NK-92 treated with Interleukin-12 subunit alpha and Interleukin-12 subunit beta, amount 100 ng/mL, for 24 hours (cell line): ENCODE measurements at places on chromosomes 12 and 14.

DNA sequence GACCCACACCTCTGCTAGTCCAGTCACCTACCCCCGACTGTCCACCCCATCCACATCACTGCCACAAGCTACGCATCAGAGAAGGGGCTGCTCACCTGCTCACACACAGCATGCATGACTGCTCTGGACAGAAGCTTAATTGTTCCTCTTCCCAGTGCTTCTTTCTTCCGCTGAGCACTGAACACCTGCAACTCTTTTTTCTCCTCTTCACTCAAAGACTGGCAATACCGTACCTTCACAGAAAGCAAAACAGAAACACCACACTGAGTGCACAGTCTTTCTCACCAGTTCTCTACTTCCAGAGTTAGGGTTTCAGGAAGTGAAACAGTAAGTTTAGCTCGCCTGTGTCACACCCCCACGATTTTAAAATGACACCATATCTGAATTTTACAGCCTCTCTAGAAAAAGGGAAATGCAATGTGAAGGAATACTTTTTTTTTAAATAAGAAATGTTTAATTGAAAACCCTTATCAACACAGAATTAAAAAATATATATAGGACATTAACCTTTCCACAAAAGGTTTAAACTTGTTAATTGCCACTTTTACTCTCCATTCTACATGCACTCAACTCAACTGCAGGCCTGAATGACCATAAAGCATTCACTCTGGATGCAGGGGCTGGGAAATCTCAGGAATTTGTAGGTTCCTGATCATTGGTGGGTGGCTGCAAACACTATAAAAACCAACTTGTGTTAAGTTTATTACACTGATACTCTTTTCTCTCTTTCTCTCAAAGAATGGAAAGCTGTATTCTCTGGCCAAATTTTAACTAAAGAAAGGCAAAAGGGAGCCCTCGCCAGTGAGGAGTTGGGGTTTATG is 120.0 kb downstream of the PRICKLE1 start:
- no peak for DNase-seq

- DNase-seq: no peak
Observed at GRCh38 chr12:18454330-18454729, 193.0 kb downstream of the PIK3C2G start.

DNA sequence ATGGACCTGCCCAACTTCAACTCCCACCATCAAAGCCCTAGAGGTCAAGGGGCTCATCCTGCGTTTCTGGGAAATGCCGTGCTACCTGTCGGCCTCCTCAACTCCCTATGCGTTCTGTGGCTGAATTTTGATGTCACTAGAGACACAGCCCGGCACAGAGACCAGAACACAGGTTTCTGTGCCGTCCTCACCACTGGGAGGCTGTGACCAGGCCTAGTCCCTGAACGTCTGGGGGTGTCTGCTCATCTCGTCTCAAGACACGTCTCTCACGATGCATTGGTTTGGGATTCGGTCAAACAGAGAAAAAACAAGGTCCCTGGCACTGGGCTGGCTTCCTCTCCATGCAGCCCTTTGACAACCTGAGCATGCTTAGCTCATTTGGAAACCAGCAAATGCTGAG is 33.5 kb downstream of the SLC15A4 start:
- no peak for DNase-seq

- no peak for DNase-seq
Observed at GRCh38 chr12:77469578-77470333, 360.9 kb upstream of the NAV3 start.

DNA sequence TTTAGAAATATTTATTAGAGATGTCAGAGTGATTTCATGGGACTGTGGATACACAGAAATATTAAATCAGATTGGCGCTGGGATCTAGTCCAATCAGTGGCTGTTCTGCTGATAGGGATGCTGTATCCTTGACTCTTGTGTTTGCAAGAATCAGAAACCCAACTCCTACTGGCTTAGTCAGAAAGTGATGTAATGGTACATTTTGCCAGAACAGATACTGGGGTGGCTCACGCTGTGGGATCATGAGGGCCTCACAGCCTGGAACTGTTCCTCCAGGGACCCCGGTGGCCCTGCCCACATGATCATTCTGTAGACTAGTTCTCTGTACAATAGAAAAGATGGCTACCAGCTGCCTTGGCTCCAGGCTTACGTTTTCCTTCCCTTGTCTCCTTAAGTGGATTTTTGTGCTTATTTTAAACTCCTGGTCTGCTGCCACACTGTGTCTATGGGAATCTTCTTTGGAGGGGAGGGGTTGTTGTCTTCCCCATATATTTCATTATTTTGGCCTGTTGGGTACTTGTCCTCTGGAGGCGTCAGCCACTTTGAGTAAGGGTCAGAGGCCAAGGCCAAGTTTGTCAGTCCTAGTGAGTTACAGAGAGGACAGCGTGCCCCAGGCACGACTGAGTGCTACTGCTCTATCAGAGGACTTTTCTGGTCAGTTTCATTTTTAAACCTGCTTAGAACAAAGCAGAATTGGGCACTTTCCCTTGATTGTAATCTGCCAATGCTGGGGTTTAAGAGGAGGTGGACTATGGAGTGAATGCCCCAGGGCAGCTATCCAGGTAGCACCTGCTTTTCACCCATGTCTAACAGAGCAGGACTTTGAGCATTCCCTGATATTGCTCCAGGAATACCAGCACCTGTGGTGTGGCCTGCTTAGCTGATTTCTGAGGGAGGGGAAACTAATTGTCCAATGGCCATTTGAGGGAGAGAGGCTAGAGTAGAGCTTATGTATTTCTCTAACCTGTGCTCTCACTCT is 164.3 kb downstream of the SLC5A8 start:
- no peak for DNase-seq

GRCh38 chr12:5018677-5019076 is 25.0 kb upstream of the KCNA5 start:
- no peak for DNase-seq

DNA sequence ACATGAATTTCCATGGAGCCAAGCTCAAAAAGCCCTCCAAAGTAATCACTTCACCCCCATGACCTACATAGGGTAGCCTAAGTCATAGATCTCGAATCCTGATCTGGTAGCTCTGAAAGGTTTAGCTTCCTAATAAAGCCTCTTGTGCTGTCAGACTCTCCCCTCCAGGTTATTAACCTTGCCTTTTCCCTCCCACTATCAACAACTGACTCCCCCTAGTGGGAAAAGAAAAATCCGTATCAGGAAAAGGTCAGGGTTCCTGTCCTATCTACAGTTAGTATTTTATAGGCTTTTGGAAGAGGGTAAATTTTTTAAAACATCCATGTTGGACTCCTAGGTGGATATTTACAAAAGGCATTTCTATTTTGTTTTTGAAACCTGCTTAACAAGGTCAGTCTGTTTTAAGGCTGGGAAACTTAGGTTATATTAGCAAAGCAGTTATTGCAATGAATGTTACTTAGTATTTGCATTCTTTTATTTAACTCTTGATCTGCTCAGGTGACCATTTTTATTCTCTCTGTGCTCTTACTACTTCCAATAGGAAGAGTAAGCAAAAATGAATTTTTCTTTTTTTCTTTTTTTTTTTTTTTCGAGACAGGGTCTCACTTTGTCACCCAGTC is 8.0 kb downstream of the YY1 start:
- DNase-seq: no peak

DNA sequence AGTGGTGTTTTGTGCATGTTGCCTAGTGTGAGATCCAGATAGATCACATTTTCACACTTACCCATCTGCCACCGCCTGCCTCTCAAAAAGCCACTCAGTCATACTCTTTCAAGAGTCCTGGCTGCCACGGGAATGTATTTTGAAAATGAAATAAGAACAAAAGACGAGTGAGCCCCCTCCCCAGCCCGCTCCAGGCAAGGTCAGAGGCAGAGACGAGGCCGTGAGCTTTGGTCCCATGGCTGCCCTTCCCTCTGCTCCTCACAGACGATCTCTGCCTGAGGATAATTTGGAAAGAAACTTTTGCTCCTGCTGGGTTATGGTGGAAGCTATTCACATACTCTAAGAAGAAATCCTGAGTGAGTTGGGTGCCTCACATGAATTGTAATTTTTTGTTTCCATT is 924.3 kb downstream of the BCL11B start:
- DNase-seq: no peak

DNA sequence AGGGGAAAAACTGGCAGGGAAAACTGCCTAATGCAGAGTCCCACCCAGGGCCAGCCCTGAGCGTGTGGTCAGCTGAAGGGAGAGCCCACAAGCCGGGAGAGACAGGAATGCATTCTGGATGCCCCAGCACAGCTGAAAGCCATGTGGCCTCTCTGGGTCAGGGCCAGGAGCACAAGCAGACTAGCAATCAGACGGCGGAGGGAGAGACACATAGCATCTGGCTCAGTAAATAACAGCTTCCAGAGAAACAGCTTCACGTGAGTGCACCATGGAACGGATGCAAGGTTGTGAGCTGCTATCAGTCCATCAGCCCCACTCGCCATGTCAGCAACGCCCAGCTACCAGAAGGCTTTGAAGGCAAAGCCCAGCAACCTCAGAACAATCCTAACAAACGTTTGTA is 28.2 kb upstream of the TMEM106C start:
- no peak for DNase-seq

GRCh38 chr14:22836301-22837113 is at the start of gene MMP14:
Gene MMP14, plus strand, starts transcription at chr14:22836585. Its CDS starts 233 bp downstream, at chr14:22836818.
- DNase-seq: no peak

DNA sequence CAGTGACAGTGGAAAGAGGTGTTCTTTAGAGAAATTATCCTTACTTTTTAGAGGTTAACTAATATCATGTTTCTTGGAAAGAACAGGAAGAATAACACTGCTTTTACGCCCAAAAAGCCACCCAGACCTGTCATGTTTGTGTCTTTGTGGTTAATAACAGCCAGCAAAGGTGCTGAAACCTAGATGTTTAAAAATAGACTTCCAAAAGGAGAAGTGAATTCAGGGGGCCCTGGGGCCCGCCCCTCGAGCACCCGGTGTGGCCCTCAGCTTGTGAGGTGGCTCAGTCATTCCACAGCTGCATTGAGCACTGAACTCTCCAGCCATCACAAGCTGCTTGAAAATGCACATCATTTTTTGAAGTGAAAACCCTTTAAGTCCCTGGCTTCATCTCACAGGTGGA is 20.8 kb upstream of the AMN start:
- peak; percentile 36 for DNase-seq

DNA sequence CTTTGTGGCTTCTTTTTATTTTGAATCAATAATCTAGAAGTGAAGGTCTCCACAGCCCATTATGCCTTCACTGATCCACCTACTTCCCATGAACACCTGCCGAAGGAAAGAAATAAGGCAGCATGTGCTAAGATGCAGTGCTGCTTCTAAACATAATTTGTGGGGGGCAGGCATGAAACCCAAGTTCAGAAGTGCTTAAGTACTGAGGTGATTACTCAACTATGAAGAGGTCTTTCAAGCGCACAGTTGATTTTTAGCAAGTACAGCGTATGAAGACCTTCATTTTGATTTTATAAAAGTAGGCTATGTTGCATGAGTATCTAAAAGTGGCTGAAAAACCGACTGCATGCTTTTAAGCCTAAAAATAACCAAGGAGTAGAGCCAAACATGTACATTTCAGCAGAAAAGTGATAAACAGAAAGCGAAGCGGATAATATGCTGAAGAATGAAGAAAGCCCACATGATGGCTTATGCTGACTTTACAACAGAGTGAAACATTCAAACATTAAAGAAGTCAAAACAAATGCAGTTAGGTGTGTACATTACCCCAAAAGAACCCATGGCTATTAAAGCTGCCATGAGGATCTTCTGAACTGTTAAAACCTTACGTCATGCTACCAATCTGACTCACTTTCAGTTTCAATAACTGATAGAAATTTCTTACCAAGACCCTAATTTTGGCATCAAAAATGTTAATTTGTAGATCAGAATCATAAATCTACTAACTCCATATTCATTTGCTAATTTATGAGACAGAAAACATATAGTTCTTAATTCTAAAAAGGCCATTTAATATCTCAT is 29.3 kb downstream of the KICS2 start:
- no peak for DNase-seq

DNA sequence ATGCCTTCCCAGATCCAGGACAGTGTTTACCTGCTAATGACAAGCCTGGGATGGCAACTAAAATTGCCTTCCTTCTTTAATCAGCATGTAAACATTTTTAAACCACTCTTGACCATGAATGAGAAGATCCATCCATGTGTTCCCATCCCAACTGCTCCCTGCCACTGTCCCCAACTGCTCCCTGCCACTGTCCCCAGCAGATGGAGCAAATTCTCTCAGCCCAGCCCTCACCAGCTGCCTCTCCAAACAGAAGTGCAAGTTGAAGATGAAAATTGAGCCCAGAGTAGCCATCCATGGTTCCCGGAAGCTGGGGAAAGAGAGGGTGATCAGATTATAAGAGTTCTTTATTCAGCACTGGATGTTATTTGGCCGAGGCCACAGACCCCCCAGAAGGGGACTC is 133.1 kb downstream of the SLC15A4 start:
- DNase-seq: no peak

DNA sequence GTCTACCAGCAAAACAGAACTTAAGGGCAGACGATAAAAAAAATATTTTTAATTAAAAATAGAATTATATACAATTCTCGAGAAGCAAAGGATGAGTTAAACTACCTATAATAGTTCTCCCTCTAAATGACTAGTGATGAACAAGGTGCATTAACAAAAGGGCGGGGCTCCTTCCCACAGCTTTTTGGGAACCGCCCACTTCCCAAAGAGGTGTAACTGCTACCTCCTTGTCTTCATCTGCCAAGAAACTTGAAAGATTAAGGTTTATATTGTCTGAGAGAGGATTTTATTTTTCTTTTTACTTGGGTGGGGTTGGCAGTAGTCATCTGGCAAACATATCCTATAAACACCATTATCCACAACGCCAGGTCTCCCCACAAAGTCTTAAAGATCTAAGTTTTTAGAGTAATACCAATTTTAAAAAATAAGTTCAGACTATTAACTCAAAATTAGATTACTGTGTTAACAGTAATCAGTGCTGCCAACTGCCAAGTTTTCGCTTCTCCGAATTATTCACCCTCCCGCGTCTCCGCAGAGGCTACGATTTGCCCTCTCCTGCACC is 938 bp downstream of the RALGAPA1 start:
- peak; percentile 14 for DNase-seq

DNA sequence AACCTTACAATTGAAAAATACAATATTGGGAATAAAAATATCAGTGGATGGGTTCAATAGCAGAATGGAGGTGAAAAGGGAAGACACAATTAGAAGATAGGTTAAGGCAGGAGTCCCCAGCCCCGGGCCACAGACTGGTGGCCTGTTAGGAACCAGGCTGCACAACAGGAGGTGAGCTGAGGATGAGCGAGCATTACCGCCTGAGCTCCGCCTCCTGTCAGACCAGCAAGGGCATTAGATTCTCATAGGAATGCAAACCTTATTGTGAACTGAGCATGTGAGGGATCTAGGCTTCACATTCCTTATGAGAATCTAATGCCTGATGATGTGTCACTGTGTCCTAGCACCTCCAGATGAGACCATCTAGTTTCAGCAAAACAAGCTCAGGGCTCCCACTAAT is 27.3 kb upstream of the ST8SIA1 start:
- no peak for DNase-seq

- no peak for DNase-seq
Observed at GRCh38 chr12:114580306-114580705, 103.7 kb downstream of the TBX3 start.

GRCh38 chr12:90999527-90999926 is 5.2 kb downstream of the EPYC start:
- no peak for DNase-seq
